ENCODE measurements at places on chromosomes 2 and 18.
A peak's percentile ranks its signal among the peaks of the same experiment; 100 is the strongest.

- no peak for DNase-seq
Observed at GRCh38 chr2:26786207-26787028, 562 bp downstream of the CENPA start.

DNA sequence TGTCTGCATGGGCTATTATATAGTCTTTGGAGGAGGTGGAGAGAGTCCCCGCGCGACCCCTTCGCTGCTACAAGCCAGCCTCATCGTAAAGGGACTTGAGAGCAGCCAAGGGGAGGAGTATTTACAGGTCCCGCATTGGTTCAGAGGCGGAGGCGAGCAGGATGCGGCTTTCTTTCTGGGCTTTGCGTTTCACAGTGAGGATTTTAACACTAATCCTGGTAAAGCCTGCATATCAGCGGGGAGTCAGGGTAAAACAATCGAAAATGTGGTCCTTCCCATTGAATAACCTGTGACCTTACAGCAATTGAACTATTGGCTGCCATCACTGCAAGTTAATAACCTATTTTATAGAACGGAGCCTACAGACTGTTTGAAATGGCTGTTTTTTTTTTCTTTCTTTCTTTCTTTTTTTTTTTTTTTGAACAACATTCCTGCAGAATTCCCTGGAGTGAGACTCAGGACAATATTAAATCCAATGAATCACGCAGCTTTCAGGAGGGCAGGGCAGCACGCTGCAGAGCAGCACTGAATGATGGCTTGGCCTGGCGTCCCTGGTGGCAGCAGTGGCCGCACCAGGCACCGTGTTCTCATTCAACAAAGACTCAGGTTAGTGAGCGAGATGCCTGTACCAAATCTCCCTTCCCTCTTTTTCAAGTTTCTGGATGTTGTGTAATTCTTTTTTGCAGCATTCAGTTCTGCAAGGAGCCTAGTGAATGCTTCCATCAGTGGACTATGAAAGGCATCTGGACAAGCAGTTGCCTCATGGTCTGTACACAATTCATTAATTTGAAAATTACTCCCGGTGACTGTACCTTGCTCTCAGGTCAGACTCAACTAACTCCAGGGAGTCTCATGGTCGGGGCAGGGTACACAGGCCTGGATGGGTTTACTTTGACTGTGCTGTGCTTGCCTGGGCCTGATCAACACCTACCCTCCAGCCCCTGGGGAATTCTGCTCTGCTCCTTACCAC is 19.8 kb downstream of the SMIM21 start:
- no peak for DNase-seq

- no peak for DNase-seq
Observed at GRCh38 chr2:220226076-220226475, 598.6 kb downstream of the SLC4A3 start.

- DNase-seq, result no peak
Observed at GRCh38 chr18:54607213-54608027, 16.4 kb downstream of the DYNAP start.

DNA sequence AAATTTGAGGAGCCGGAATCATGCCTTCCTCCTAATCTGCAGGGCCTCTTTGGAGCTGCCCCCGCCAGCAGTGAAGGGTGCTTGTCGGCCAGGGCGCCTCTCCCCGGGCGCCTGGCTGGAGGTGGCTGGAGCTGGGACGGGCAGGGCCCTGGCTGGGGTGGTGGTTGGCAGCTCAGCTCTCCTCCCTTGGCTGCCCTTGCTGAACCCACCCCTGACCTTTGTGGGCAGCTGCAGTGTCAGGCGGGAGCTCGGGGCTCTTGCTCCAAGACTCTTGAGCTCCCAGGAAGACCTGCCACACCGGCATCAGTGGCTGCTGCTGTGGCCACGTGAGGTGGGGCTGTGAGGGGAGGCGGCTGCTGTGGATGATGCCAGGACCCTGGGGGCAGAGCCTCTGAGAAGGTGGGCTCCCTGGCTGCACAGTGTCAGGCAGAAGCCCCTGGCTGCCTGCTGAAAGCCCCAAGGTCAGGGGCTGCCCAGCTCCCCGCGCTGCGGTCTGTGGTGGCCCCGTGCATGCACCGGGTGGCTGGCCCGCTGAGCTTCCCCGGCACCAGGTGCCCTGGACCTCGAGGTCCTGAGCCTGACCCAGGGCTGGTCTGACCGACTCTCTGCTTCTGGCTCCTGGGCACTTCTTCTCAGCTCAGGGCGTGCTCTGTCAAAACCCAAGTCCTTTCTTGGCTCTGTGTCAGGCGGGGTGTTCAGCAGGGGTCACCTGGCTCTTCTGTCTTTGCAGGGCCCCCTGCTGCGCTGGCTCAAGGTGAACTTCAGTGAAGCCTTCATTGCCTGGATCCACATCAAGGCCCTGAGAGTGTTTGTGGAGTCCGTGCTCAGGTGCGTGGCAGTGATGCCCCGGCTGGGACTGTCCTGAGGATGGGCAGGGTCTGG is 34.5 kb downstream of the PDIA6 start:
- DNase-seq, result no peak

GRCh38 chr2:108621687-108622681 is 87.7 kb downstream of the LIMS1 start:
- peak; percentile 49 for DNase-seq

DNA sequence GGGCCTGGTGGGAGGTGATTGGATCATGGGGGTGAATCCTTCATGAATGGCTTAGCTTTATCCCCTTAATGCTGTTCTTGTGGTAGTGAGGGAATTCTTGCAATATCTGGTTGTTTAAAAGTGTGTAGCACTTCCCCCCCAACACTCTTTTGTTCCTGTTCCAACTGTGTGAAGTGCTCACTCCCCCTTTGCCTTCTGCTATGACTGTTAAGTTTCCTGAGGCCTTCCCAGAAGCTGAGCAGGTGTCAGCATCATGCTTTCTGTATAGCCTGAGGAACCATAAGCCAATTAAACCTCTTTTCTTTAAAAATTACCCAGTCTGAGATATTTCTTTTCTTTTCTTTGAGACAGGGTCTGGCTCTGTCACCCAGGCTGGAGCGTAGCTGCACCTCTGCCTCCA is 139.4 kb downstream of the RNF152 start:
- DNase-seq, result no peak

GRCh38 chr2:168003876-168004275 is 243.5 kb downstream of the STK39 start:
- no peak for DNase-seq

DNA sequence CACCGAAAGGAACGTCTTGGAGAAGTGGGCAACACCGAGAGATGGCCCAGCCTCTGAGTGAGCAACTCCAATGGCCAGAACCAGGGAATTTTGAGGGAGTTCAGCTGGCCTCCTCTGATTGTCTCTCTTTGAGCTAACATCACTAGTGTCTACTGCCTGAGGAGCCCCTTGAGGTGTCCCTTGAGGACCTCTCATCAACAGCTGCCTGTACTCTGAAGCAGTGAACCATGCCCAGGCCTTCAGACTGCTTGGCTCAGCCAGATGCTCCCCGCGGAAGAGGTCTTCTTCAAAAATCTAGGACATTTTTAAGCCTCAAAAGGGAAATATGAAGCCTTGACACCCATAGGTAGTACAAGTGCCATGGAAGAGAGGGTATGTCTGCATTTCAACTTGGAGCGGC is 430.4 kb downstream of the TXNL1 start:
- DNase-seq, result no peak

- DNase-seq, result peak; percentile 10
Observed at GRCh38 chr18:76414936-76415621, 80.0 kb downstream of the ZNF516 start.

DNA sequence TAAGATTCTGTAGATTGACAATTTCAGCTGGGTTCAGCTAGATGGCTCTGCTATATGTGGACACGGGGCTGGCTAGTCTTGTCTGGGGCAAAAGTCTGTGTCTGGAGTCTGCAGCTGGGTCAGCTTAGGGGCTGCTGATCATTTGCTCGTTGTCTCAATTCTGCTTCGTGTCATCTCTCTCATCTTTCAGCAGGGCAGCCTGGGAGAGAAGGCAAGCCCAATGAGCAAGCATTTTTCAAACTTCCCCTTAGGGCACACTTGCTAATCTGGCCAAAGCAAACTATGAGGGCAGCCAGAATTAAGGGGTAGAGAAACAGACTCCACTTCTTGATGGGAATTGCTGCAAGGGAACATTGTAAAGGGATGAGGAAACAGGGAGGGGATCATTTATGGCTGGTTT is 462.6 kb downstream of the SLC4A3 start:
- DNase-seq, result no peak

- DNase-seq, result no peak
Observed at GRCh38 chr18:853471-853870, 41.4 kb upstream of the YES1 start.

- DNase-seq, result peak; percentile 64
Observed at GRCh38 chr2:147910990-147911473, 66.2 kb downstream of the ACVR2A start.

- DNase-seq, result peak; percentile 36
Observed at GRCh38 chr2:189466656-189467055, 25.4 kb downstream of the WDR75 start.

DNA sequence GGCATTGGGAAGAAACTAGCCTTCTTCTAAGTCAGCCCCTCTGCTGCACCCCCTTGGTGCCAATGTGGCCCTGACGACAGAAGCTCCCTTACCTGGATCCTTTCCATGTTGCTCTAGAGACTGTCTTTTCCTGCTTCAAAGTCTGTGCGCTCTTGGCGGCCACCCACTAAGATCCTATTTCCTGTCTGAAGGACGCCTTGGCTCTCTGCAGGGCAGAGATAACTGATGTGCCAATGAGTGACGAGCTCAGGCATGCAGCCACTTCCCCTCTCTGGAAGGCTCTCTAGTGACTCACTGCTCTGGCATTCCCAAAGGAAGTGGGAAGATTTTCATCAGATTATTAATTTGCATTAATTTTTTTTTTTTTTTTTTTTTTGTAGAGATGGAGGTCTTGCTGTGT is 273.5 kb downstream of the CDH20 start:
- DNase-seq, result no peak

DNA sequence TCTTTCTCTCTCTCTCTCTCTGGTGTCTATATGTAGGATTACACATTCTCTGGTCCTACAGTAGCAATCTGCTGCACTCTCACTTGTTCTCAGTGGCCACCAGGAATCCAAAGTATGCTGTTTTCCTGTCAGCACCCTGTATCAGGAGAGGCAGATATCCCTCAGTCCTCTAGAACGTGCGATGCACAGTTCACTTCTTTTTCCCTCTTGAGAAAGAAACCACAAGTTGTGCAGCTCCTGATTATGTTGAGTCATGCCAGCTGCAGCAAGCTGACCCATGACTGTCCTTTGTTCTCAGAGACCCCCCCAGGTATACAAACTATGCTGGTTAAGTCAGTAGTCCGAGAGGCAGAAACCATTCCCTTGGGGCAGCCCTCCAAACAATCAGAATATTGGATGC is 54.6 kb downstream of the LANCL1 start:
- DNase-seq, result no peak

Measured in CD4-positive, alpha-beta T cell treated with Interleukin-17A for 1 hour (primary cell).